ENCODE measurements at places on chromosomes 1 and 21.
A peak's percentile ranks its signal among the peaks of the same experiment; 100 is the strongest.

DNA sequence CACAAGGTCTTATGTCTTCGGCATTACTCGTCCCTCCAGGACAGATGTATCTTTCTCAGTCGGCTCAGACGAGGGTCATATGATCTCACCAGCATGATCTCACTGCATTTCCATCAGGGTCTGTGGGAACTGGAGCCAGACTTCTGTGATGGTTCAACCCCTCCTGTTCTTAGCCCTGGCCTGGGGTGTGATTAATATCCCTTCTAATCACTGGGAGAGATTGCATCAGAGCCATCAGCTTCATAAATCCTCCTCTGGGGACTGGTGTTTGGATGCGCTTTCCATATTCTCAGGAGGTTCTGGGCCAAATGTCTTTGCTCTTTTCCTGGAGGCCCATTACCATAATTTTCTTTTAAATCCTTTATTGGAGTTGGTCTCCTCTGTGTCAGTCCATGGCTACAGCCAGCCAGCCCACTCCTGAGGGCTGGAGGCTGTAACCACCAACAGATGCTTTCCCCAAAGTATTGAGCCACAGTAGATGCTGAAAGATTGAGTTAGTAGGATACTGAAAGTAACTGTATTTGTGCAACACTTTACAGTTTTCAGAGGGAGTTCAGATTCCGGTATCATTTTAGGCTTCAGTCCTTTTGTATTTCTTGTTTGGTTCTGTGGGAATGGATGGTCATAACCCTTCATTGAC is 20.0 kb downstream of the CACNA1E start:
- no peak overlapping the region for H3K27ac ChIP-seq
- no peaks in the 10 kb centered on the region for H3K4me1 ChIP-seq
- no peaks in the 10 kb centered on the region for H3K27me3 ChIP-seq

- DNase-seq: no peak
- no peaks in the 10 kb centered on the region for H3K36me3 ChIP-seq
These were observed 54.6 kb downstream of the TENT5C start for GRCh38 chr1:117660271-117660965.

DNA sequence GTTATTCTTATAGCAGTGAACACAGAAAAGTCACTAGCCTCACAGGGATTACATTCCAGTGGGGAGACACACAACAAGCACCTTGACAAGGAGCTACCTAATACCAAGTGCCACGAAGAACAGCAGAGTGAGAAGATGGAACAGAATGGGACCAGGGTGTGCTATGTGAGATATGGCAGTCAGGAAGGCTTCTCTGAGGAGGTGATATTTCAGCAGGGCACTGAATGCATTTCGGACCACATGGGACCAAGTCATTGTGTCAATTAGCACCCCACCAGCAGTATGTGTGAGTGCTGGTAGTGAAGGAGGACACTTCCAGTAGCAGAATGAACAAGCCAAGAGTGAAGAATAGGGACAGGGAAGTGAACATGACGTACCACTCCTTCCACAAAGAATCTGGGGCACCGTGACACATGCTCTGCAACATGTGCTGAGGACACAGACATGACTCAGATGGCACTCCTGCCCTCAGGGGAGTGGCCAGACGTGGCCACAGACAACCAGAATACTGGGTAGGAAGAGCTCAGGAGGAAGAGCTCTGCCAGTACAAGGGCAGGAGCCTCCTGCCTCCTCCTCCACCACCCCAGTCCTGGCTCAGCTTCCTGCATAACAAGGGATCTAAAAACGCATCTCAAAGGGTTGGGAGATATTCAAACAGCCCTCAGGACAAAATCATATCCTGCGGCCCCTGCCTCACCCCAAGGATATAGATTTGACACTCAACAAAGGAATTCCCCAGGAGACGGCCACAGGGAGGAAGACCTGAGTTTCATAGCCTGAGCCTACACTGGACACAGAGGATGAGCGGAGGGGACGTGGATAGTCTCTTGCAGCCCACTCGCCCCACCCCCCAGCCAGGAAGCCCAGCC is 102.5 kb downstream of the TRABD2B start:
- H3K36me3 ChIP-seq: no peaks in the 10 kb centered on the region
- no peaks in the 10 kb centered on the region for H3K27me3 ChIP-seq
- no peak overlapping the region for H3K4me3 ChIP-seq
- no peaks in the 10 kb centered on the region for H3K4me1 ChIP-seq

DNA sequence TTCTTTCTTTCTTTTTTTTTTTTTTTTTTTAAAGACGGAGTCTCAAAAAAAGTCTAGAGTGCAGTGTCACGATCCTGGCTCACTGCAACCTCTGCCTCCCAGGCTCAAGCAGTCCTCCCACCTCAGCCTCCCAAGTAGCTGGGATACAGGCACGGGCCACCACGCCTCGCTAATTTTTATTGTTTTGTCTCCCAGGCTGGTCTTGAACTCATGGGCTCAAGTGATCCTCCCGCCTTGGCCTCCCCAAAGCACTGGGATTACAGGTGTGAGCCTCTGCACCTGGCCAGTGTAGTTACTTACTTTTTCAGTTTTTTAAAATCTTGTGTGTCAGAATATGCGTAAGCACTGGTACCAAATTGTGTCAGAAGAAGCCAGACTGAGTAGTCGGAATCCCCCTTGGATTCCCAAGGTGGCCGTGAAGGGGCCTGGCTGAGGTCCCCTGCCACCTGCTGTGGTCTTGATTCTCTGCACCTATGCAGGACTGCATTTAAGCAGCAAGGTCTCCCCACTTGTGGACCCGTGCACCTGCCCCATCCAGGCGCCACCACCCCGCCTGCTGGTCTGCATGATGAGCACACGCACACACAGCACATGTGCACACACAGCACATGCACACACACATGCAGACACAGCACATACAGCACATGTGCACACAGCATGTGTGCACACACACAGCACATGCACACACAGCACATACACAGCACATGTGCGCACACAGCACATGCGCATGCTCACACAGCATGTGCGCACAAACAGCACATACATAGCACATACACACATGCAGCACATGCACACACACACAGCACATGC is 47.5 kb downstream of the PCNT start:
- H3K27ac ChIP-seq: no peak overlapping the region
- no peaks in the 10 kb centered on the region for H3K4me1 ChIP-seq
- no peak for DNase-seq
- H3K36me3 ChIP-seq: peaks cover 14% of the 10 kb centered on the region
- no peak overlapping the region for H3K4me3 ChIP-seq

GRCh38 chr1:46612937-46613660 is 3.5 kb downstream of the MOB3C start:
- H3K27me3 ChIP-seq: no peaks in the 10 kb centered on the region
- no peak overlapping the region for H3K4me3 ChIP-seq
- peaks cover 51% of the 10 kb centered on the region for H3K4me1 ChIP-seq
- DNase-seq: peak; percentile 5

DNA sequence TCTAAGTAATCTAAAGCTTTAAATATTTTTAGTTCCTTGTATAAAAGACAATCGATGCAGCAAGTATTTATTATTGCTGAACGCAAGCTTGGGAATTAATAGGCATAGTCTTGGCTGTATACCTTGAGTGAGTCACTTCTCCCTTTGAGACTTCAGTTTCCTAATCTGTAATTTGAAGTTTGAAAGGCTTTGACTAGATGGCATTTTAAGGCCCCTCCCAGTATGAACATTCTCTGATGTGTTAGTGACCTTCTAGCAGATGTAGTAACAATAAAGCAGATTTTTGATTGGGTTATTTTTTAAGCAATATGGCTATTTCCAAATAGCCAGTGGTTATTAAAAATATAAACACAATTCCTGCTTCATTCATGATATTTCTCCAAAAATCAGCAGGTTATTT is 58.2 kb downstream of the DUSP10 start:
- no peaks in the 10 kb centered on the region for H3K36me3 ChIP-seq
- H3K4me3 ChIP-seq: no peak overlapping the region
- H3K4me1 ChIP-seq: peaks cover 4% of the 10 kb centered on the region
- DNase-seq: no peak

DNA sequence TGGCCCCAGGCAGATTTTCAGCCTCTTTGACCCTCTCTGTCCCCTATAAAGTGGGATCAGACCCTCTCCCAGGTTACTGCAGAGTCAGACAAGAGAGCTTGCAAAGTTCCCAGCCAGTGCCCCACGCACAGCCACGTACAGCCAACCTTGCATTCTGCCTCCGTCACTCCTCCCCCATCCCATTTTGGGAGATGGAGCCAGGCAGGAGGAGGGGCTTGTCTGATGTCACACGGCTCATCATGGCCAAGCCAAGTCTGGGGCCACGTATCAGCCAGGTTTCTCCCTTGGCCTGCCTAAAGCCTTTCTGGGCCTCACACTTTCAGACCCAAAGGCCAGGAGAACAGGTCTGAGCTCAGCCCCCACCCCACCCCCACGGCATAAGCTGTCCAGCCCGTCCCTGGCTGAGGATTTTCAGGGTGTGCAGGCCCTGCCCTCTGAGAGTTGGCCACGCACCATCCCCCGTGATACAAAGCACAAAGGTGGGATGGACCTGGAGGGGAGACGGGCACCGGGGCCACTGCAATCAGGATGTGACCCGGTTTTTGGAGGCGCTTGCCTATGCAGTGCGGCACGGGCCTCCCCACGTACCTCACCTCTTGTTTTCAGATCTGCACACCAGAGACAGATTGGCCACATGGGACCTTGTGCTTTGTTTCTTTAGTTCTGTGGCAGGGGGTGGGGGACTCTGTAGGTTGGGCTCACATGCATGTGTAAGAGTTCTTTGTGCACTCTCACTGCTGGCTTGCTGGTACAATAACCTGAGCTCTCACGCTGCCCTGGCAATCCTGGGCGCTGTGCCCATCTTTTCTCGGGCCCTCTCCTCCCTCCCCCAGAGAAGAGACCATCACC is 47.6 kb downstream of the TRIM11 start:
- no peaks in the 10 kb centered on the region for H3K27me3 ChIP-seq
- no peak for DNase-seq
- no peak overlapping the region for H3K4me3 ChIP-seq
- no peak overlapping the region for H3K27ac ChIP-seq

GRCh38 chr1:208644401-208645160 is 400.4 kb upstream of the PLXNA2 start:
- no peak overlapping the region for H3K27ac ChIP-seq
- H3K4me1 ChIP-seq: no peaks in the 10 kb centered on the region
- no peaks in the 10 kb centered on the region for H3K27me3 ChIP-seq
- DNase-seq: no peak

DNA sequence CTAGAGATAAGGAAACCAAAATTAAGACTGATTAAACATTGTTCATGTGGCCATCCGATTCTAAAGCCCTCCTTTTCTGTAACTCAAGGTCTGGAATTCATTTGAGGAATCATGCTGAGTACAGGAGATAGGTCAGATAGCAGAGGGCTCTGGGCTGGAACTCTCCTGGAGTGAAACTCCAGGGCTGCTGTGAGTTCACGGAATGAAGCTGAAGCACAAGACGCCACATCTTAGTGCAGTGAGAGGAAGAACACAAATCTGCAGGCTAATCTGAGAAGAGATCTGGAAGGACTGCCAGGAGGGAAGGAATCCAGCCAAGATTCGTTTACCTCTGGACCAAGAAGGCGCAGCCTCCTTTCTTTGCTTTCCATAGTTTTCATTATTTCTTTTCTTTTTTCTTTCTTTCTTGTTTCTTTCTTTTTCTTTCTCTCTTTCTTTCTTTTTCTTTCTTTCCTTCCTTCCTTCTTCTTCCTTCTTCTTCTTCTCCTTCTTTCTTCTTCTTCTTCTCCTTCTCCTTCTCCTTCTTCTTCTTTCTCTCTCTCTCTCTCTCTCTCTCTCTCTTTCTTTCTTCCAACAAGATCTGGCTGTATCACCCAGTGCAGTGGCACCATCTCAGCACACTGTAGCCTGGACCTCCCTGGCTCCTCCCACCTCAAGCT is 74.8 kb upstream of the ATP1B1 start:
- no peaks in the 10 kb centered on the region for H3K36me3 ChIP-seq
- H3K27ac ChIP-seq: no peak overlapping the region
- peak; percentile 54 for DNase-seq
- H3K4me1 ChIP-seq: peaks cover 15% of the 10 kb centered on the region

- H3K4me3 ChIP-seq: no peak overlapping the region
- H3K27me3 ChIP-seq: no peaks in the 10 kb centered on the region
- DNase-seq: no peak
- peaks cover 31% of the 10 kb centered on the region for H3K4me1 ChIP-seq
- H3K36me3 ChIP-seq: no peaks in the 10 kb centered on the region
These were observed 29.9 kb downstream of the TTF2 start for GRCh38 chr1:117089996-117090395.

DNA sequence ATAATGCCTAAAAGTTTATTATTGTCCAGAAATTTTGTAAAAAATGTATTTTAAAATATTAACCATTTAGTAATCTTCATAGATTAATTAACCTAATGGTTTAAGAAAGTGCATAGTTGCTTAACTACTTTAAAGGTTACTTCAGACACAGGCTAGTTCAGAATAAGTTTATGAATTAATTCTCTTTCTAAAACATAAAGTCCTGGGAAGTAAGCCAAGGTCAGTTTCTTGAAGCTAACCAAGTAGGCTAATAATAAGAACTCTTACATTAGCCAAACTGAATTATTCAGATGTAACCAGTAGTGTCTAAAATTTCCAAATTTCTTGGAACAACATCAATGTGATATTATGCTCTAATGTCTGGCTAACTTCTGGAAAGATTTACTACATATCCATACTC is 790.4 kb downstream of the NCAM2 start:
- H3K27ac ChIP-seq: no peak overlapping the region
- no peaks in the 10 kb centered on the region for H3K27me3 ChIP-seq
- H3K4me1 ChIP-seq: no peaks in the 10 kb centered on the region
- H3K36me3 ChIP-seq: no peaks in the 10 kb centered on the region
- no peak overlapping the region for H3K4me3 ChIP-seq

DNA sequence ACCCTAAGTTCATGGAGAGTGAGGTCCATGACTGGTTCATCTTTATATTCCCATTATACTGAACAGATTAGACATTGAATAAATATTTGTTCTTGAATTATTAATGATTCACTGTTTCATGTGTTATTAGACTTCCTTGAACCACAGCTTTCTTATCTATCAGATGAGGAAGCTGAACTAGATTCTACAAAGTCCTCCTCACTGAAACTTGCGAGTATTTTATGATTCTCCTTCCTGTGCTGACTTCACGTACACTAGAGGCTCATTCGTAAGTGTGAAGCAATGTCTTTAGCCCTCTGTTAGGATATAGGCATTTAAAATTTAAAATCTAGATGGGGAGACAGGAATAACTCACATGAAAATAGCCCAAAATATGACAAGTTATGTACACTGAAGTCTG is 95.6 kb upstream of the IRF2BP2 start:
- H3K4me3 ChIP-seq: no peak overlapping the region
- peaks cover 32% of the 10 kb centered on the region for H3K4me1 ChIP-seq
- DNase-seq: no peak
- H3K36me3 ChIP-seq: no peaks in the 10 kb centered on the region
- no peaks in the 10 kb centered on the region for H3K27me3 ChIP-seq
- no peak overlapping the region for H3K27ac ChIP-seq

DNA sequence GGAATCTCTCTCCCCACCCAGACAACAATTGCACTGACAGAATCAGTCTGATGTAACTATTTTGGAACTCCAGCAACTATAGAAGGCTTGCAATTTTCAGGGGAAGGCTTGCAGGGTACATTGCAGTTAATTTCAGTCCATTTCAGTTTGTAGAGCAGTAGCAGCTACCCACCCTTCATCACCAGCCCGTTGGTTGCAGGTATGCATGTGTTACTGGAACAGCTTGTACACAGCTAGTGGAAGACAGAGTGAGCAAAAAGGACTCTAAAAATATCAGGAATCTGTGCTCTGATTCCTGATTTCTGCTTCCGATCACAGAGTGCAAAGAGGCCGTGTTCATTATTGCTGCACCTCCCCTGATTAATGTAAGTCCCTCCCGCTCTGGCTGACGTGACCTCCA is 449.0 kb downstream of the NPHP4 start:
- no peak overlapping the region for H3K27ac ChIP-seq
- no peaks in the 10 kb centered on the region for H3K4me1 ChIP-seq
- H3K27me3 ChIP-seq: no peaks in the 10 kb centered on the region
- H3K36me3 ChIP-seq: no peaks in the 10 kb centered on the region
- no peak for DNase-seq

Data from thyroid gland (tissue), 4 donors.